ENCODE measurements at places on chromosomes 13 and 19.

DNA sequence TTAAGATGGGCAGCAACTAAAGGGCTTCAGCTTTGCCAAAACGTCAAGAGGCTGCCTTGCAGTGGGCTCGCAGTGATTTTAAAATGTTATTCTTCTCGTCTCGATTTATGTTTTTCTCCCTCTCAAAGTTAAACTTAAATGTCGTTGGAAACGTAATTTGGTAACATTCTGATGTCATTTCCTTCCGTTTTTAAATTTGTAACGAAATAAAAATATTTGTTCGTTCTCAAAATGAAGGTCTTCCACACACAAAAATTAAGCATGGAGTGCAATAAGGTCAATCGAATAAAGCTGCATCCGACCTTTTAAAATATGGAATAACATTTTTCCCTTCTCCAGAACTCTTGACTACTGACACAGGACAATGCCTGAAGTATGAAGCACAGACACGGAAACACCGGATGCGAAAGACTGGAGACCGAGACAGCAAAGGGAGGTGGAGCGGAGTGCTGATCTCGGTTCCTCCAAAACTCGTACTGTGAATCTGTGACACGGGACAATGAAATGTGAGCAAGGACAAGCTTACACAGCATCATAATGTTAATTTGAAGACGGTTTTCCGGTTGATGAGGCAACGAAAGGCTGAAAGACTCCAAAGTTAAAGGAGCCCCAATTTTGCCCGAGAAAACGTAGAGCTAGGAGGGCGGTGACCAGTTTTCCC, 850 bp downstream of the MTMR6 start:
- no peak for DNase-seq

DNA sequence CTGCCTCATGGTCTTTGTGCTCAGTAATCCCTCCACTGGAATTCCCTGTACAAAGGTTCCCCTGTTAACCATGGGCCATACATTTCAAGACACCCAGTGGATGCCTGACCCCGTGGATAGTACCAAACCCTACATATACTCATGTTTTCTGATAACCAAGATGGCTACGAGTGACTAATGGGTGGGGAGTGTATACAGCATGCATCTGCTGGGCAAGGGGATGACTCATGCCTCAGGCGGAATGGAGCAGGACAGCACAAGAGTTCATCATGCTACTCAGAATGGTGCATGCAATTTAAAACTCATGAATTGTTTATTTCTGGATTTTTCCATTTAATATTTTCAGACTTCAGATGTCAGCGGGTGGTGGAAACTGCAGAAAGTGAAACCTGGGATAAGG, 13.3 kb upstream of the FGF9 start:
- DNase-seq: no peak

- DNase-seq: no peak
These were observed 67.7 kb upstream of the RAP2A start for GRCh38 chr13:97366172-97366688.

DNA sequence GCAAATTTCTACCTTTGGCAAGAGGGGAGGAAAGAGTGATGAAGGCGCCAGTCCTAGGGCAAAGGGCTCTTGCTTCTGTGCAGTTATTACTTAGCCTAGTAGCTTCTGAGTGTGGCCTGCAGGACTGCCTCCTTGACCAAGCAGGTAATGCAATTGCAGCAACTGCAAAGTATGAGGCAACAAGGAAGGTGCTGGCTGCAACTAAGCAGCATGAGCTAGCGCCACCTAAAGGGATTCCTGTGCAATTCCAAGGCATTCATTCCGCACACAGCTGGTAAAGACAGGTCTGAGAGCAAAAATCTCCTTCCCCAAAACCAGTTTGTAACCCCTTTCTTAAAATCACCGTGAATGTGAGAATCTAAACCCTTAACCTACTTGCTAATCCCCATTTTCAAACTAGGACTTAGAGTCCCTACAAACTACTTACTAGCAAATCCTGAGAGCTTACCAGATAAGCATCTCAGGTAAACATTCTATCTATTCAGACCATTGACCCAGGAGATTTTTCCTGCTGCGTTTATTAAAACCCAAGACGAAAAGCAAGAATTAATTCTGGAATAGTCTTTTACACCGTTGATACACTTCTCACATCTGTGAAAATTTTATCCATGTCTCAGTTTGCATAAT, 62.9 kb downstream of the DCT start:
- no peak for DNase-seq

GRCh38 chr13:46609052-46609451, 56.1 kb downstream of the LRCH1 start:
- no peak for DNase-seq

DNA sequence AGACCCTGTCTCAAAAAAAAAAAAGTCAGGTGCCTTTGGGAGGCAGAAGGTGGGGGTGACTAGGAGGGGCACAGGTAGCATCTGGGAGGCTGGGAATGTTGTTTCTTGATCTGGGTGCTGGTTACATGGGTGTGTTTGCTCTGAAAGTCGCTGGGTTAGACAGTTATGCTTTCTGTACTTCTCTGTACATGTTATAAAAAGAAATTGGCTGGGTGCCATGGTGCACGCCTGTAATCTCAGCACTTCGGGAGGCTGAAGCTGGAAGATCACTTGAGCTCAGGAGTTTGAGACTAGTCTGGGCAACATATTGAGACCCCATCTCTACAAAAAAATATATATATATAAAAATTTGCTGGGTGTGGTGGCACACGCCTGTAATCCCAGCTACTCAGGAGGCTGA, 15.1 kb downstream of the NOSIP start:
- no peak for DNase-seq

DNA sequence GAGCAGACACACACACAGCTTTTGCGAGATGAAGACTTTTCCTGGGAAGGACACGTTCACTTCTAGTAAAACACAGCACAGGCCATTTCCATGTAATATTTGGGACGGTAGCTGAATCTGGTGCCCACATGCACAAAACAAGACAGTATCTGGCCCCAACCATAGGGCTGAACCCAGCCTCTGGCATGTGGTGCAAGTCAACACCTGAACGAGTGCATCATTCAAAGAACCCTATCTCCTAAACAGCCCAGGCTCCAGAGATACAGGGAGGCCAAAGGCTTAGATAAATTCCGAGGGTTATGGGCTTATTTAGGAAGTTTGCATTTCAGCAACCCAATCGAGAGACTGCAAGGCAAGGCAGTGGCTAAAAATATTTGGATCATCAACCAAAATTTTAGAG, 2.7 kb upstream of the TFDP1 start:
- no peak for DNase-seq

DNA sequence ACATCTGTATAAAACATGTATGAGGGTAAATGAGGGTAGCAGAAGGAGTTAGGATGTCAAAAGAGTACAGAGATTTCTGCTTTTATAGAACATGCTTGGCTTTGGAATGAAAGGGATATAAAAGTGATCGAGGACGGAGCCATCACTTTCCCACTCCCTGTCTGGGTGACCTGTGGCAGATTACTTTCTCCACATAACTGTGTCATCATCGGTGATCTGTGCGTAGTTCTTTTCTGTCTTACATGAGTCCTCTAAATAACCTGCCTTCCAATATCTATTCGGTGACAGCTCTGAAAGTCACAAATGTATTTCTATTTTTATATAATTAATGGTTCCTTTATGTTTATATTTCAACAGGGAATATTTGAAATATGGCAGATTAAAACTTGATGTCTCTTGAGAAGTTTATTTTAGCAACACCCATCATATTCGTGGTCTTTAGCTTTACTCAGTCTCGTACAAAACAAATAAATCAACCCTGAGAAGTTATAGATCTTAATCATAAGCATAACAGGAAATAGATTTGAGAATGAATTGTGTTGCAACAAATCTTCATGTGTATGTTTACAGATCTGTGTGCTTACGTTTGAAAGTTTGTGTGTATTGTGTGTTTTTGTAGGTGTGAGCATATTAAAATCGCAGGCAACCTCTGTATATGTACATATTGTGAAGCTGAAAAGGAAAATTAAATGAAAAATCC, 1094.3 kb downstream of the EFNB2 start:
- no peak for DNase-seq

DNA sequence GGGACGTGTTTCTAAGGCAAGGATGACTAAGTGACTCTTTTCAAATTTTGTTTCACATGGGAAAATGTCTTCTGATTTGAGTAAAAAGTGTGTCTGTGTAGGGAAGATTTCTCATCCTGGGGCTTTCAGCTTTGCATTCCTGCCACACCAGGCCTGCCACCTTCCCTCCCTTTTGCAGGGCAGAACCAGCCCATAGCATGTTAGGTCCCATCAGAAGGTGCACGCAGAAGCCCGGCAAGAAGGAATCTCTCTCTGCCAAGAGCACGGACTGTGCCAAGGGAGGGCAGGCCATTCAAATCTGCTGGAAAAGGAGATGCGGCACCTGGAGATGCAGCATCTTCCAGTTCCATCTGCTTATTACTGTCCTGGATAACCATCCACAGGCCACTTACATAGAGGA, 212.0 kb downstream of the SLC7A1 start:
- no peak for DNase-seq

GRCh38 chr19:34313188-34313587, 51.8 kb upstream of the GPI start:
- DNase-seq: no peak

Data from astrocyte of the cerebellum (primary cell).